CD4-positive, alpha-beta T cell treated with Interleukin-6 for 4 hours (primary cell): ENCODE measurements at places on chromosomes 6 and 20.
A peak's percentile ranks its signal among the peaks of the same experiment; 100 is the strongest.

GRCh38 chr20:22974354-22974753, 60.8 kb upstream of the SSTR4 start:
- no peak for DNase-seq

- DNase-seq = no peak
Measured at GRCh38 chr20:24469894-24470745, 691 bp downstream of the SYNDIG1 start.

DNA sequence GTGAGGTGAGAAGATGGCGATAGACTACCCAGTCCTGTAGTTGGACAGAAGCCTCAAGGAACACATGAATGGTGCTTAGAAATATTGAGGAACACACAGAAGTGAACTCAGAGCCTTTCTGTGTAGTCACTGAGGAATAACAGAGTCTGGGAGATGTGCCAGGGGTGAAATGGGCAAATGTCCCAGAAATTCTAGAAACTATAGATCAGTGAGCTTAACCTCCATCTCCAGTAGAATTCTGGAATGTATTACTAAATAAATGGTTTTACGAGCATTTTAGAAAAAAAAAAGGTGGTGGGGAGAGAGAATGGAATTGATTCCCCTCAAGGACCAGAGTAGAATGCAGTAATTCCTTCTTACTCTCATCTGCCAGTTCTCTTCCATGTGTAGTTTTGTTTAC, 380.0 kb downstream of the LMBRD1 start:
- DNase-seq = no peak

GRCh38 chr20:4091490-4092479, 76.4 kb upstream of the RNF24 start:
- peak; percentile 60 for DNase-seq

DNA sequence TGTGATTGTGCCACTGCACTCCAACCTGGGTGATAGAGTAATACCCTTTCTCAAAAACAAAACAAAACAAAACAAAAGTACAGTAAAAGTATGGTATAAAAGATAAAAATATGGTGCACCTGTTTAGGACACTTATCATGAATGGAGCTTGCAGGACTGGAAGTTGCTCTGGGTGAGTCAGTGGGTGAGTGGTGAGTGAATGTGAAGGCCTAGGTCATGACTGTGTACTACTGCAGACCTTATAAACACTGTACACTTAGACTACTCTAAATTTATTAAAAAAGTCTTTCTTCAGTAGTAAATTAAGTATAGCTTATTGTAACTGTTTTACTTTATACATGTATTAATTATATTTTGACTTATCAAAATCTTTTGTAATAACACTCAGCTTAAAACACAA, 46.0 kb downstream of the ZFP64 start:
- DNase-seq = no peak

DNA sequence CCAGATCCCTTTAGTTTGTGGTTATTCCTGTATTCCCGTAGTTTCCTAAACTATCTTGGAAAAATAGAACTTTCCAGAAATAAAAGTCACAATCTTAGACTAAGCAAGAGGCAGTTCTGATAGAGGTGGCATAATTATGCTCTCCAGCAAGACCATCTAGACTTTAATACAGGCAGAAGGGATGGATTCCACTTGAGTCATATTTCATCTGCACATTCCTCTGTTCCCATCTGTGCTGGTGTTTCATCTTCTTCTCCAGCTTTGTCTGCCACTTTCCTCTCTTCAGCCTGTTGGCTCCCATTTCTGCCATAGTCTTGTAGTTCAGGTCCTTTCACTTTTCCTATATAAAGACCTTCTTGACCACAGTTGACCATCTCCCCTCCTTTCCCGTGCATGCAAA, 102.9 kb downstream of the SOBP start:
- no peak for DNase-seq

DNA sequence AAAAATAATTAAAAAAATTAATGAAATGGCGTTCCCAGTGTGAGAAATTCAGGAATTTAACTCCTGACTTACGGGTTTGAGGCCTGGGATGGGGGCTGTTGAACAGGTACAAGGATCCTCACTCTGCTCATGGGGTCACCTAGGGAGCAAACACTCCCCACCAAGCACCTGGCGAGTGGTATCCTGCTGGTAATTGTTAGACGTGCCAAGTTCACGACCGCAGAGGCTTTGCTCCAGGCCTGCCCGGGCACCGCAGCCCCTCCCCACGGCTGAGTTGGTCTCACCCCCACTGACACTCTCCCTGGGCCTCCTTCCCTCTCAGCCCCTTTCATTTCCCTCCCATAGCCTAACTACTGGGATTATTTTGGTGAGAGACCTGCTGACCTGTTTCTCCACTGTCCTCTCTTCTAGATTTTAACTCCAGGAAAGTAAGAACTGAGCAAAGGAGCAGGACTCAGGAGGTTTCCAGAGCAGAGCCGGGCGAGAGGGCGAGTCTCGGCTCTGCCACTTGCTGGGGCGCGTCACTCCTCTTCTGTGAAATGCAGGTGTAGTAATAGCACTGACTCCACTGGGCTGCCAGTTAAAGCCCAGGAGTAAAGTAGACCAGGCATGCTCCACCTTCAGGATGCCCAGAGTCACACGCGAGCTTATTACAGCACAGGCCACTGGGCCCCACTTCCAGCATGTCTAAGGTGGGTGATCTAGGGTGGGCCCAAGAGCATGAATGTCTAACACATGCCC, 22.8 kb downstream of the BMP7 start:
- DNase-seq = no peak

GRCh38 chr20:12999201-12999600, 9.6 kb upstream of the SPTLC3 start:
- DNase-seq = no peak

- DNase-seq = no peak
Measured at GRCh38 chr20:59448196-59448595, 147.8 kb downstream of the EDN3 start.
